ENCODE measurements at places on chromosomes 16 and 17. TPM values are rescaled to one million over a fixed set of nuclear protein-coding genes. Genes with fewer than 3 reads are reported as not detected.

The KRT37 gene
- total RNA-seq, result not detected

The ADGRG1 gene
- total RNA-seq, result 30.1 TPM

The OTOA gene
- total RNA-seq, result 0.61 TPM

The NTN1 gene
- total RNA-seq, result 32.2 TPM

The SHMT1 gene
- total RNA-seq, result 13.7 TPM

The TEKT3 gene
- total RNA-seq, result 9.3 TPM

The IRX3 gene
- total RNA-seq, result 4.2 TPM

The DLG4 gene
- 82.8 TPM for total RNA-seq

The NXN gene
- total RNA-seq, result 25.7 TPM

The SHISA9 gene
- total RNA-seq, result 9.5 TPM

The KCNJ2 gene
- total RNA-seq, result 8.5 TPM

Data from spinal cord (tissue), 10 donors.